COLO829 (cell line): ENCODE measurements at places on chromosomes 3 and 15.
A peak's percentile ranks its signal among the peaks of the same experiment; 100 is the strongest.

GRCh38 chr15:33149919-33150318, 44.6 kb downstream of the FMN1 start:
- no peak for DNase-seq

- DNase-seq: peak; percentile 56
Observed at GRCh38 chr15:60374628-60375081, 23.1 kb downstream of the ANXA2 start.

- no peak for DNase-seq
Observed at GRCh38 chr15:43518197-43518761, 871 bp downstream of the MAP1A start.

- DNase-seq: no peak
Observed at GRCh38 chr3:12750658-12751071, 8.4 kb downstream of the TMEM40 start.

- no peak for DNase-seq
Observed at GRCh38 chr15:70214276-70214675, 116.6 kb upstream of the TLE3 start.
